ENCODE measurements at places on chromosomes 12 and 14.

- DNase-seq: no peak
These were observed 2.5 kb upstream of the TEP1 start for GRCh38 chr14:20415782-20416206.

- no peak for DNase-seq
These were observed 147.4 kb downstream of the PCNX1 start for GRCh38 chr14:71054706-71055105.

GRCh38 chr12:94954948-94955592 is 48.4 kb downstream of the NDUFA12 start:
- no peak for DNase-seq

- no peak for DNase-seq
These were observed 8.2 kb downstream of the GPRC5D start for GRCh38 chr12:12943586-12944260.

GRCh38 chr12:75698052-75698451 is 186.6 kb upstream of the KRR1 start:
- no peak for DNase-seq

GRCh38 chr14:96351986-96352385 is 11.2 kb downstream of the ATG2B start:
- no peak for DNase-seq

GRCh38 chr14:77549451-77549850 is 50.8 kb upstream of the ISM2 start:
- no peak for DNase-seq

GRCh38 chr14:75980856-75981255 is 939 bp downstream of the TGFB3 start:
- no peak for DNase-seq

GRCh38 chr12:106643000-106643399 is 60.2 kb downstream of the RFX4 start:
- no peak for DNase-seq

DNA sequence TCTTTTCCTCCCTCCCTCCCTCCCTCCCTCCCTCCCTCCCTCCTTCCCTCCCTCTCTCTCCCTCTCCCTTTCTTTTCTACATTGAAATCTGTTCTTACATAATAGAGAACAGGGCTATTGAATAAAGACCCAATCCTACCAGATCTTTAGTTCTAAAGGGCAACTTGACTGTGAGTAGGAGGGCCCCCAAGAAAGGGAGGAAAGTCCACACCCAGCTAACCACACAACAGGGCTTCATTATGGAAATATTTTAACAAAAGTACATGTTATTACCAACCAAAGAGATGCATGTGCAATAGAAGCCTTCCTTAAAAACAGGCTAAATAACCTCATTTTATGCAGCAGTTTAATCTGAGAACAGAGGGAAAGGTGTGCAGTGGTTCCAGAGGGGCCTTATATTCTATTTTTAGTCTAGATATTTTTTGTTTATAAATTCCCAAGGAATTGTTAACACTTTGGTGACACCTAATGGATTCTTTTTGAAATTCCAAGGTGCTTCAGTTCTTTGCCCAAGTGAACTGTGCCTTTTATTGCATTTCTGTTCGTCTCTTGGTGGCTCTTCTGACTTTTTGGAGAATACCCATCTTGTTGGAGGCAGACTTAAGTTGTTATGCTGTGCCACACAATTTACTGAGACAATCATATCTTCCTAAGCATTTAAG is 63.0 kb downstream of the GNS start:
- no peak for DNase-seq

GRCh38 chr12:3091382-3092241 is 14.4 kb downstream of the TSPAN9 start:
- DNase-seq: no peak

DNA sequence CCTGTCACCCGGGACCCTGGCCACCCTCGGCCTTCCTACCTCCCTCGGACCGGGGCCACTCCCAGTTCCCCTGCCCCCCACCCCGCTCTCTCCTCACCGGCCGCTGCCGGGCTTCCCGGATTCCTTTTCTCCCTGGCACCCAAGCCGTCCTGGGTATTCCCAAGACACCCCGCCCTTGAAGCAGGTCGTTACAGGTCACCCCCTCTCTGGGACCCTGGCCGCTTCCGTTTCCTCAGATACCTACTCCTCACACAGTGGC is 493 bp downstream of the NUMB start:
- no peak for DNase-seq

DNA sequence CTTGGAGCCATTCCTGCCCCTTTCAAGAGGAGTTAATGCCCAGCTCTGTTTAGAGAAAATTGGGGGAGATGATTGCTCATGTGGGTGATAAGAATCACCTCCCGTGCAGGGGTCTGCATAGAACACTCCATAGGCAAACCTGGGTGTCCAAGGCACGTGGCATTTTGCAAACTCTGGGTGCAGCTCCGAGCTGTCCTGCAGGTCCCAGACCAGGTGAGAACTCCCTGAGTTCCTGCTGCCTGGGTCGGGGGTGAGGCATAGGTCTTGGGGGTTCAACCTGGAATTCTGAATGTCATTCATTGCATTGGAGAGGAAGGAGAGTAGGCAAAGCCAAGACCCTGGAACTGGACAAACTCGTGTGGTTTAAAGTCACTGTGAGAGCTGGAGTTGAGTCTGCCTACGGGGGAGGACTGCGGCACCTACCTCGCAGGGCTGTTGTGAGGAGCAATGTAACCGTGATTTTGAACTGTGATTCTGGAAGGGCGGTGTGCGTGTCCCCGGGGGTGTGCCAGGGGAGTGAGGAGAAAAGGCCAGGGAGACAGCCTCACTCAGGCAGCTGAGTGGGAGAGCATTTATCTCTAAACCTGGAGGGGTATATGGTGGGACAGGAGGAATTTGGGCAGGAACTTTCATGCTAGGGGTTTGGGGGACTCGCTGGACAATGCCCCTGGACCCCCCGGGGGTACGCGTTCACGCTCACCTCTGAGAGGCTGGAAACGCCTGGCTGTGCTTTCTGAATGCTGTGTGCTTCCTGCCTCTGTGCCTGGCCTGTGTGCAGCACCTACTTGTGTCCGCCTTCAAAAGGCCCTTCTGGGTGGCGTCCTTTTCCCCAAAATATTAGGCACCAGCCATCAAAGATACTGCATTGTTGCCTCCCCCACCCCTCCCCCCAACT is 30.4 kb downstream of the MEG3 start:
- no peak for DNase-seq
